Fibroblast of skin of back (primary cell): ENCODE measurements at places on chromosomes 1 and 21.
A peak's percentile ranks its signal among the peaks of the same experiment; 100 is the strongest.

- no peak for DNase-seq
Measured at GRCh38 chr1:210571356-210572284, 242.9 kb downstream of the HHAT start.

- DNase-seq: no peak
Measured at GRCh38 chr1:100717218-100717617, 2.3 kb upstream of the VCAM1 start.

GRCh38 chr1:244049162-244050013, 1.7 kb upstream of the ZBTB18 start:
- no peak for DNase-seq

GRCh38 chr1:211680752-211681327, 5.4 kb upstream of the NEK2 start:
- DNase-seq: peak; percentile 81

DNA sequence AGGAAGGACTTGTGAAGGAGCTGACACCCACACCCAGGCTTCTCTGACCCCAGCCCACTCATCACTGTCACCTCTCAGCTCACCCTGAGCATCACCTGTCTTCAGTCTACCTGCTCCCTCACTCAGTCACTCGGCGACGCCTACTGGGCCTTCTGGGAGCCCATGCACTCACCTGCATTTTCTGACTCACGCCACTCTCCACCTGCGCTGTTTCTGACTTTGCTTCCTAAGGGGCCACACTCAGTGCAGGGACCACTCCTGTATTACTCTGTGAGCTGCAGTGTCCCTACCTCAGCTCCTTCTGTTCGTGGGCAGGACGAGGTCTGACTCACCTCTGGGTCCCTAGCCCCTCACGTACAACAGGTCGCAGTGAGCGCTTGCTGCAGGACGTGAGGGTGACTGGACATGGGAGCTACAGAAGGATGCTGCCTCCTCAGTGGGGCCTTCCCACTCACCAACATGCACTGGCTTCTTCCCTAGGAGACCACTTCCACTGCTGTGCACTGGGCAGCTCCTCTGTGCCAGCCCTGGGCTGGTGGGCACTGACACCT, 102.3 kb downstream of the GLIS1 start:
- DNase-seq: no peak

- peak; percentile 43 for DNase-seq
Measured at GRCh38 chr1:61638296-61638695, 86.6 kb downstream of the TM2D1 start.

DNA sequence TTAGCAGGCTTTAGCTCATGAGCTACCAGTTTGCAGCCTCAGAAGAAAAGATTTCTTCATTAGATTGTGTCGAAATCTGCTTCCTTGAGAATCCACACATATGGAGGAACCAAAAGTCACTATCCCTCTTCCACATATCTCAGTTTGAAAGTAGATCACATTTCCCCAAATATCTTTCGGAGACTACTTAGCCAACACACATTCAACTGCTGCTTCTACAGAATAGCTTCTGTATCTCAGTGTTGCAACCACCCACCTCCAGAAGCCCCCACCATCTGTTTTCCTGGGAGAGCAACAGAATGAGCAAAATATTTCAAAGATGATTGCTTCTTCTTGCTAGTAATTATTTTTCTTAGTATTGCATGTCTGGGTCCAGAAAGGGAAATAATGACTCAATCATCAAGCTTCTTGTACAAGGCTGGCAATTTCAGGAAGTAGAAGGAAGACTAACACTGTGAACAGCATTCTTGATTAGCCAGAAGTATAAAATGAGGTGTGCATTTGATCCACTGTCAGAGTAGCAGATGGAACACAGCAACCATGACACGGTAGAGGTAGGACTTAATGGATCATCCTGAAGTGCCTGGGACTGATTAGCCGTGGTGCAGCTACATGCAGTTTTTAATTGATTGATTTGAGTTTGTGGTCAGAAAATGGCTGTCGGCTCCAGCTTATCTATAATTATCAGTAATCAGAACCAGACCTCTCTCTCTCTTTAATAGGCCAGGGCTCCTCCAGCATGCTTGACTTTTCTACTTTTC, 24.9 kb downstream of the ZC3H11B start:
- peak; percentile 83 for DNase-seq

DNA sequence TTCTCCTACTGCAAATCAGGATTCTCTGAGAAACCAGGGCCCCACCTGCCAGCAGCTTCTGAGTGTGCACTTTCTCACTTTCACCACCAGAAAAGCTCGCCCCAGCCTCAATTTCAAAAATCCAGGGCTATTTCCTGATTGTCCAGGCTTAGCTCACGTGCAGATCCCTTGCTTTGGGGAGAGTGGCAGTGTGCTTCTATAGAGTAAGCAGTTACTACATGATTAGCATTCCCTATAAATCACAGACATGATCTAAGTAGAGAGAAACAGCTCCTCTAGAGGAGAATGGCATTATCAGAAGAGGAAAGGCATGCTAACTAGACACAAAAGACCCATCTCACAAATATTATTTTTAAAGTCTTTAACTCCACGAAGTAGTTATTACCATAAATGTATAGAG, 456.0 kb upstream of the PKN2 start:
- no peak for DNase-seq

DNA sequence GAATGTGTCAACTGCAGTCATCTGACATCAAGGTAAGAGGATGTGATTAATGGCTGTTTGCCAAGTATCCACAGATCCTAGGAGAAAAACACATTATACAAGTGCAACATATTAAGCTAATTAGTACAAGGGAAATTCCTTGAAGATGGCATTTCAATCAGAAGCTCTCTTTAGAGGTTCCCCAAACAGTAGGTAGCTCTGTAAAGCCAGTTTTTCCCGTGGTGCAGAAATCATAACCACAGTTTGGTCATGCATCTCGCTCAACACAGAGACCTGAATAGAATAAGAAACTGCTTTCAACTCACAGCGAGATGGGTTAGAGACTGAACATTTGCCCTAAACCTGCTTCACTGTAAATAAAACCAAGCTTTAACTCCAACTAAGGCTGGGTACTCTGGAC, 230.5 kb upstream of the CAMK1G start:
- DNase-seq: no peak

GRCh38 chr1:3669971-3670431, 17.7 kb downstream of the TP73 start:
- no peak for DNase-seq

DNA sequence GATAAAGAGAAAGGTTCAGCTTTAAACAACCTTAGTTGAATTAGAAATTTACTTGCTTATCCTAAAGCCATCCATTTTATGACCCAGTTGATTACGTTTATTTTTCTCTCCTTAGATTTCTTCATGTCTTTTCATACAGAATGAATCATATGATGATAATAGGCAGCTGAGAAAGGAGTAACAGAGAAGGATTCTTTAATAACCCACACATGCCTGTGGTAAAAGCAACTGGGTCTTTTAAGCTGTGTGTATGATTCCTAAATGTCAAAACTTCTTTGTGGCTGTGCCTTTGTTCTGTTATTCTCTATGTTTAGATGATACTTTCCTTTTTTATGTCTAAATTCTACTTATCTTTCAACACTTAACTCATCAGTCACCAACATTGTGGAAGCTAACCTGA, 626.5 kb downstream of the NCAM2 start:
- DNase-seq: peak; percentile 45

- no peak for DNase-seq
Measured at GRCh38 chr1:206854401-206855129, 10.9 kb upstream of the IL20 start.

- DNase-seq: no peak
Measured at GRCh38 chr21:36456729-36457414, 23.1 kb downstream of the CLDN14 start.

DNA sequence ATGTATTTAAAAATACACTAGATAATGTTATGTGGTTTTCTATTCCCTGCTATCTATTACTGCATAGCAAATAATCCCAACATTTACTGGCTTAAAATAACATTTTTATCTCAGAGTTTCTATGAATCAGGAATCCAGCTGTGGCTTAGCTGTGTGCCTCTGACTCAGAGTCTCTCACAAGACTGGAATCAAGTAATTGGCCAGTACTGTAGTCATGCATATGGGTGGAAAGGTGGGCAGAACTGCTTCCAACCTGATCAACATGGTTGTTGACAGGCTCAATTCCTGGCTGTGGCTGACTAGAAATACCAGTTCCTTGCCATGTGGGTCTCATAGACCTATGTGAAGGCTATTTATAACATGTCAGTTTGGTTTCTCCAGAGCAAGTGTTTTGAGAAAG, 131.8 kb downstream of the PDE4B start:
- peak; percentile 73 for DNase-seq

- peak; percentile 51 for DNase-seq
Measured at GRCh38 chr1:186208405-186209129, 166.5 kb downstream of the TPR start.

GRCh38 chr1:155228096-155228427, 19.6 kb downstream of the MTX1 start:
- DNase-seq: no peak

DNA sequence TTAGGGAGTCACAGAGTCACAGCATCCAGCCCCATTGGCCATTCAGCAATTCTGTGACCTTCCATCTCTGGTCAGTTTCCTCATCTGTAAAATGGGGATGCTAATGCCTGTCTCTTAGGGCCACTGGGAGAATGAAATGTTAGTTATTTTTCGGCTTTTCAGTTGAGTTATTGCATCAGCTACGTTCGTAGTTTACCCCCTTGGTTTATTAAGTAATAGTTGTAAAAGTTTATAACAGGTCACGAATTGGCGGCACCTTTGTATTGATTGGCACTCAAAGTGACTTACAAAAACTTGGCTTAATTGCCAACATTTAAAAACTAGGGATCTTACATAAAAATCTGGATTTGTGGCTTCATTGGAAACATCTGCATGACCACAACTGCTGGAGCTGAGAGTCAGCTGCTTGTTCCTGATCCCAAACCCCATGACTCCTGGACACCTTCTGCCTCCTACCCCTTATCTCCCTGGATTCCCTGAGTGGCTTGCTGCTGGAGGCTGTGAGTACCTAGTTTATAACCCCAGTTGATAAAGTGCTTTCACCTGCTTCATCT, 23.0 kb upstream of the SLC1A7 start:
- DNase-seq: no peak

DNA sequence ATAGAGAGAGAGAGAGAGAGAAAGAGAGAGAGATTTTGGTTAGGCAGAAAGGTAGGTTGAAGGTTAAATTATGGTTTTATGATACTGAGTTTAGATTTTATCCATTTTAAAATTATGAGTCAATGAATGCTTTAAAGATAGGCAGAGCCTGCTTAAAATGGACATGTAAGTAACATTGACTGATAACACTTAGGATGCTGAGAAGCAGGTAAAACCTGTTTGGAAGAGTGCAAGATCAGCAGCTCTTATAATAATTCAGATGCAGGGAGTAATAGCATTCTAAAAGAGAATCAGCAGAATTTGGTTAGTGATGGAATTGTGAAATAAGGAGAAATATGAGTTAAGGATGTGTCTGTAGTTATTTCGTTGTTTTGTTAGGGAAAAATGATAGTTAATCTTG, 446.6 kb downstream of the PLA2G4A start:
- DNase-seq: no peak

DNA sequence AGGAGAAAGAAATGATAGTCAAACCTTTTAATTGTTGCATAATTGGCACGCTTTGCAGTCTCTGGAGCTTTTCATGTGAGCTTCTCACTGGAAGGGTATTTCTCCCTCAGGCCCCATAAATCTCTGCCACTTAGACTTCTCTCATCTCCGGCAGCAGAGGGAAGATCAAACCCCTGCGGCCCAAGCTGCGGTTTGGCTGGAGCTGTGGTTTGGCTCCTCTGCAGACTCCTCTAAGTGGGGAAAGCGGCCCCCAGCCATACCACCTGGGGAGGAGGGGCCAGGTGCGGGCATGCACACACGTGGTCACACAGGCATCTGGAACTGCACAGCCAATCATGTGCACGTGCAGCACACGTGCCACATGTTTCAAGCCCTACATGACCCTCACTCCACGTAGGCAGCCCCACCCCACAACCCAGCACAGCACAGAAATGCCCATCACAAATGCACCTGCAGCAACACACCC, 58.3 kb downstream of the UBE2T start:
- DNase-seq: peak; percentile 83

DNA sequence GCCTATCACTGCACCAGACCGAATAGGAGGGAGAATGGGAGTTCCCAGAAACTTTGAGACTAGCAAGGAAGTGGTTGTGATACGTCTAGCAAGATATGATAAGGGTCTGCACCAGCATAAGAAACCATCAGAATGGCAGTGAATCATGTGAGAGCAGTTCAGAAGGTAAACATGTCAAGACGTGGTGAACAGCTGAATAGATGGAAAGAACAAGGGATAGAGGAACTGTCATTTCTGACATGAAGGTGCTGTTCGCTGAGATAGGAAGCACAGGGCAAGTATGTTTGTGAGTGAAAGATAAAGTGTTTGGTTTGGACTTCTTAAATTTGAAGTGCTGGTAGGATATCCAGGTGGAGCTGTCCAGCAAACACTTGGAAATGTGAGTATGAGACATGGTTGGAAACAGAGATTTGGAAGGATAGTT, 1.1 kb upstream of the AGO1 start:
- DNase-seq: no peak

GRCh38 chr21:42287193-42288083, 27.8 kb downstream of the TFF3 start:
- no peak for DNase-seq

GRCh38 chr1:82391712-82392111, 591.0 kb downstream of the ADGRL2 start:
- no peak for DNase-seq

- peak; percentile 68 for DNase-seq
Measured at GRCh38 chr1:232553050-232553754, 76.7 kb downstream of the SIPA1L2 start.

GRCh38 chr1:200369131-200369530, 40.7 kb downstream of the ZNF281 start:
- DNase-seq: no peak

- no peak for DNase-seq
Measured at GRCh38 chr1:111602302-111602701, 17.3 kb upstream of the RAP1A start.

DNA sequence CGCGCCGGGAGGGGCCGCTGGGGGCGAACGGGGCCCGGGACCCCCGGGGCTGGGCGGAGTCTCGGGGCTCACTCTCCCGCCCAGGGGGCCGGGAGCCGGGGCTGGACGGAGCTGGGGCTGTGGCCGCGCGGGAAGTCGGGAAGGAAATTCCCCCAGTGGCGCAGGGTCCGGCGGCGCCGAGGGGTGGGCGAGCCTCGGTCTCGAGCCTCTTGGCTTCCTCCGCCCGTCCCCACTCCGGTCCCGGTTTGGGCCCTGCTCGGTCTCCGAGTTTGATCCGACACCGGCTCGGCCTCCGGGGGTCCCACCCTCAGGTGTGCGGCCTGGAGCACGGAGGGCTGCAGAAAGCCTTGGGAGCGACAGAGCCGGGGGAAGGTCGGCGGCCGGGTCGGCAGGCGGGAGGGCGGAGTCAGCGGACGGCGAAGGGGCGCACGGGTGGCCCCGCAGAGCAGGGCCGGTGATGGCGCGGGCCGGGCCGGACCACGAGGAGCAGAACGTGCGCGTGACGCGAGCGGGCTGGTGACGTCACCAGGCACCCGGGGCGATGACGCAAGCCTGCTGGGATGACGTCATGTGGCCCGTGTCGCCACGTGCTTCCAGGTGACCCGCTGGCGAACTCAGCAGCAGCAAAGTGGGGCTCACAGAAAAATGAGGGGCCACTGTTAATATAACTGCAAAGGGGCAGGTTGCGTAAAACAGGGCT, 610 bp upstream of the HES4 start:
- peak; percentile 83 for DNase-seq

GRCh38 chr1:241870336-241870735, 22.3 kb downstream of the EXO1 start:
- DNase-seq: no peak

GRCh38 chr1:210624722-210625121, 296.0 kb downstream of the HHAT start:
- no peak for DNase-seq
